ENCODE measurements at places on chromosomes 1 and 21. TPM values are rescaled to one million over a fixed set of nuclear protein-coding genes. Genes with fewer than 3 reads are reported as not detected.

OR10R2 gene
- not detected for total RNA-seq

NBPF26 gene
- total RNA-seq = 2.2 TPM

- DNase-seq = no peak
Observed at GRCh38 chr1:18481190-18481920, 625 bp downstream of the KLHDC7A start.

GRCh38 chr1:243266231-243266630, 10.4 kb downstream of the SDCCAG8 start:
- no peak for DNase-seq

DNA sequence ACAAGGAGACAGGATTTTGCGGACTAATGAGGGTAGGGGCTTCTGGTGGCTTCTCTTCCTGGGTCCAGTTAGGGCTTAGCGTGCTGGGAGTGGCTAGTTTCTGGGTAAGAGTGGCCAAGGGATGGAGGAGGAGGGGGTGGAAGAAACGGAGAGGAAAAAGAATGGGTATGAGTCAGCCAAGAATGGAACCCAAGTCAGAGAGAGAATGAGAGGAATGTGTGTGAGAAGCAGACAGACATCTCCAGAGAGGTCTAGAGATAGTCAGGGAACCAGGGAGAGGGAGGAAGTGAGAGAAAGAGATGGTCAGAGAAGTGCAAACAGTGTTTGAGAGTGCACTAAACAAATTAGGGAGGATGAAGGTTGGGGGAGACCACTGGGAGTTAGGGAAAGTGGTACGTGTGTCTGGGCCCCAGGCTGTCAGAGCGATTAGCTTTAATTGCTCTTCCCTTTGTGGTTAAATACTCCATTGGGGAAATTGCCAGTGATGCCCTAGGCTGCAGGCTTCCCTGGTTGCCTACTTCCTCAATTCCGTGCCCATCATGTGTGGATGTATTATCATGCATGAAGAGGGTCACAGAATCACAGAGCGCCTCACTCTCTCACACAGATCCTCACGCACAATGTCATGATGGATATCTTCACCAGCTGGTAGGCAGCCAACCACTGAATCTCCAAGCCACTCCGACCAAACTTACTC, 1.4 kb downstream of the PEA15 start:
- DNase-seq = no peak

GRCh38 chr1:192797143-192797542, 11.7 kb upstream of the RGS2 start:
- no peak for DNase-seq

- DNase-seq = no peak
Observed at GRCh38 chr1:67458663-67459062, 28.5 kb upstream of the SERBP1 start.

GRCh38 chr21:42964086-42964485, 10.3 kb upstream of the PKNOX1 start:
- no peak for DNase-seq

- DNase-seq = no peak
Observed at GRCh38 chr1:36872126-36872754, 162.1 kb downstream of the GRIK3 start.

DNA sequence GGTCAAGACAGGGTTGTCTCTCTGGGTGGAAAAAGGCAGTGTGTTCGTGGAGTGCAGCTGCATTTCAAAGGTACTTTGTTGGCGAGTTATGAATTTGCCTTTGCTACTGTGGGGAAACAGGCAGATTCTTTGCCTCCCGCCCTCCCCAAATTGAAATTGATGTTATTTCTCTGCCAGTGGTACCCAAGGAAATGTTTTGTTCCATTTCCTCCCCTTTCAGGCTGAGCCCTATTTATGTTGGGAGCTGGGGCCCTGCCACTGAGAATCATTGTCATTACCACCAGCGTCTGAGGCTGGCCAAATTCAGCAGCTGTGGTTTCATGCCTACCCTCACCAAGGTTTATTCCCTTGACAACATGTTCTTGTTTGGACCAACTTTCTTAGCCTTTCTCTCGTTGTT, 48.5 kb upstream of the OLIG2 start:
- DNase-seq = no peak

- DNase-seq = no peak
Observed at GRCh38 chr1:180762796-180763195, 131.0 kb downstream of the XPR1 start.

DNA sequence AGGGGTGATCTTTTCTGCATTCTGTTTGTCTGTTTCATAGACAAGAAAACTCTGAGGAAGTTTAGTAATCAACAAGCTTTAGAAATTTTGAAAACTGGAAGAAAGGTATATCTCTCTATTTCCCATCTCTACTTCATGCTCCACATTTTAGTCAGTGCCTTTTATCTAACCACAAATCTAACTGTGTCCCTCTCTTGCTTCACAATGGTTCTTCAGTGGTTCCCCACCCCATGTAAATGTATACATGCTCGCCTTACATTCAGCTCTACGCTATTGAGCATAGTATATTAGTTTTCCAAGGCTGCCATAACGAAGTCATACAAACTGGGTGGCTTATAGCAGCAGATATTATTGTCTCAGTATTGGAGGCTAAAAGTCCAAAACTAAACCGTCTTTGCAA, 14.4 kb upstream of the SAMSN1 start:
- no peak for DNase-seq

All from upper lobe of right lung (tissue), 1 donor.